Putamen (tissue), 1 donor: ENCODE measurements at places on chromosomes 1 and 21.

DNA sequence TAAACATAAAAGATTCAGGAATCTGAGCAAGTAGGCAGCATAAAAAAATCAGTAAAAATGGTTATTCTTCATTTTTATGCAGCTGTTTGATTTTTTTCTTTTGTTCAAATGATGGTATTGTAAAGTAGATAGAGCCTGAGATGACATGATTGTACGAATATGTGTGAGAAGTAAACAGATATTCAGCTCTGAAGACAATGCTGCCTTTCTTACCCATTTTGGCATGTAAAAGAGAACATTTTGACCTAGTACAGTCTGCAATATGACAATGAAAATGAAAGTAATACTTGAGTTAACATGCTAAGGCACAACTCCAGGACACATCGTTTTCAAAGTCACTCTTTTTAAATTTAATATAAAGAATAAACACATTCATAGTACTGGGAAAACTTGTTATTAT is 95.7 kb upstream of the NCAM2 start:
- peak; percentile 86 for DNase-seq

DNA sequence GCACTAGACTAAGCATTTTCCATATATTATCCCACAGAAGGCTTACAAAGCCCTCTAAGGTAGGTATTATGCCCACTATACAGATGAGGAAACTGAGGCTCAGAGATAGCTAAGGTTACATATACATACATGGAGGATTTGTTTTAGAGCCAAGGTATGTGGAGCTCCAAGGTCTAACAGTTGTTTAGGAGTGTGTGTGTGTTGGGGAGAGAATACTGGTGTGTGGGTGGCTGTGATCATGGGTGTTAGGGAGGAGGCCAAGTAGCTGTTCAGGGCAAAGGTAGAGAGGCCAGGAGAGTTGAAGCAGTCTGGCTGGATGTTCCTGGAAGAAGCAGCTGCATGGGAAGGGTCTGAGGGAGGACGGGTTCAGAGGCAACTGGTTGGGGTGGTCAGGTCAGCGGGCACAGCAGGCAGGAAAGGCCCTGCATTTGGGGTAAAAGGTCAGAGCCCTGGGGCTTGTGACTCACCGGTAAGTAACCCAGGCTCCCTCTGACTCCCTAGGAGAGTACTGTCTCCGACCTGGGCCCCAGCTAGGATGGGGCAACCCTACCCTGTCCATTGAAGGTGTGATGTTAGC is 5.1 kb upstream of the LDLRAP1 start:
- DNase-seq: no peak

DNA sequence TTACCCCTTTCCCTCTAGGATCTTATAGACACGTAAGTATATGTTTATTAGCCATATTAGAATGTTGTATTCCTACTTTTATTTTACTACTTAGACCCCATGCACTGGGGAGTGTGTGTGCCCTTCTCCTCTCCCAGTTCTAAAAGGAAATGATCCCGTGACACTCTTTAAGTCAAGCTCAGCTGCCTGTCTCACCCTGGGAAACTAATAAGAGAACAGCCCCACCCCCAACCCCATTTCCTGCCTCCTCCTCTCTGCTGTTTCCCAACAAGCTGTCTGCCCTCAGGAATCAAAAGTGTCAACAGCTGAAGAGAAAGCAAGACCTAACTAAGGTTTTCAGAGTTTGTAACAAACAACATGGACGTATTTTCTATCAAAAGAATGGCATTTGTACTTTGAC is 92.6 kb upstream of the VAV3 start:
- no peak for DNase-seq

- no peak for DNase-seq
These were observed 20.5 kb downstream of the HIVEP3 start for GRCh38 chr1:41898191-41898713.

- DNase-seq: no peak
These were observed 18.7 kb downstream of the TMEM50A start for GRCh38 chr1:25356848-25357247.

DNA sequence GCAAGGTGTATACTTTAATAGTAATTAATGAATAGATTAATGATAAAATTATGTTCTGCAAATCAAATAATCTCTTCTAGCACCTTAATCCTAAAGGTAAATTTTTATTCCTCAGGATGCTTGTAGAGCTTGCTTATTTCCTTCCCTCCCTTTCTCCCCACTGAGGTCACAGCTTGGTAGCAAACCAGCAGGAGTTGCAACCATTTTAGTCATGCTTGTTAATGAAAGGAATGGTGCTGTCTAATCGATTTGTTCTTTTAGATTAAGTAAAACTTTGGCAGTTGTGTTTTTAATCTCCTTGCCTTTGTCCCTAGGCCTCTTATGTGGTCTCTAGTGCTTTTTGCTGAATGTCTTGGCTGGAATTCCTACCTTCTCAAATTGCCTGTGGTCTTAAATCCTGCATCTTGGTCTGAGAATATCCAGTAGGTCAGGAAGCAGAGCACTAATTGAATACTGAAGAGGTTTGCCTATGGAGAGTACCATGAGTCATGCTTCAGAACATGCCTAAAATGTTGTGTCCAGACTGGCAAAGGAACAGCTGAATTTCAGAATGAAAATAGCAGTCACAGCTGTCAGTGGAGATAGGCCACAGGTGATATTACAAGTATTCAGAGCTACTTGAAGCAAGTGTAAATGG is 36.3 kb upstream of the RWDD3 start:
- DNase-seq: no peak

- DNase-seq: peak; percentile 17
These were observed 287.4 kb upstream of the LYPLAL1 start for GRCh38 chr1:218886101-218886871.

- peak; percentile 34 for DNase-seq
These were observed 14.0 kb downstream of the HSF2BP start for GRCh38 chr21:43645136-43645891.

DNA sequence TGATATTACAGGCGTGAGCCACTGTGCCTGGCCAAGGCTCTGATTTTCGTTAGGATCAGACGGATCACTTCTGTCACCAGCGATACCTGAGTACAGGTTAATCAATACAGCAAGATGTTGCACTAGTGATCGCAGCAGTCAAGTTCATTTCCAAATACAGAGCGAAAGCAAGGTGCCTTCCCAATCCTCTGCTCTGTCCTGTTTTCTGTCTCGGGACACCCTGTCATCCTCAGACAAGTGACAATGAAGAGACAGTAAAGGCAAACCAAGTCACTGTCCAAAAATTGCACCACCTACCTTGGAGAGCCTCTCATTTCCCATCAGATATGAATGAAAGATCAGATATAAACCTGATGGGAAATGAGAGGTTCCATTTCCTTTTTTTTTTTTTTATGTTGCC is 5.6 kb upstream of the CLDN14 start:
- no peak for DNase-seq

DNA sequence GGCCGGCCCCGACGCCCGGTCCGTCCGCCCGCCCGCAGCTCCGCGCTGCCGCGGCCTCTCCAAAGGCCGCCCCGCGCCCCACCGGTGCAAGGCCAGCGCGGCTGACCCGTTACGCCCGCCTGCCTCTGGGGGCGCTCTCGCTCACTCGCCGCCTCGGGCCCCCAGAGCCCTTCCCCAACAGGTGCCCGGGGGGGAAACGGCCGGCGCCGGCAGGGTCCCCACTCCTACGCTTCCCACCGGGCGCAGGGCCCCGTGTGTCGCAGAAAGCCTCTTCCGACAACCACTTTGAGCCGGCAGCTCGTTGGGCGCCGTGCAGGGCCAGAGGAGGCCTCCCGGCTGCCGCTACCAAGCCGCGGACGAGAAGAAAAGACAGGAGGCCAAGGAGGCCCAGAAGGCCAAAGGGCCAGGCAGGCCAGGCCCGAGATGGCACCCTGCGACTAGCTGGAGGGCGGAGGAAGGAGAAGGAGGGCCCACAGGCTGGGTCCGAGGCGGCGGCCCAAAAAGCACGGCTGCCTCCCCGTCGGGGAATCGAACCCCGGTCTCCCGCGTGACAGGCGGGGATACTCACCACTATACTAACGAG is 64.9 kb upstream of the FCGR2A start:
- DNase-seq: peak; percentile 32

DNA sequence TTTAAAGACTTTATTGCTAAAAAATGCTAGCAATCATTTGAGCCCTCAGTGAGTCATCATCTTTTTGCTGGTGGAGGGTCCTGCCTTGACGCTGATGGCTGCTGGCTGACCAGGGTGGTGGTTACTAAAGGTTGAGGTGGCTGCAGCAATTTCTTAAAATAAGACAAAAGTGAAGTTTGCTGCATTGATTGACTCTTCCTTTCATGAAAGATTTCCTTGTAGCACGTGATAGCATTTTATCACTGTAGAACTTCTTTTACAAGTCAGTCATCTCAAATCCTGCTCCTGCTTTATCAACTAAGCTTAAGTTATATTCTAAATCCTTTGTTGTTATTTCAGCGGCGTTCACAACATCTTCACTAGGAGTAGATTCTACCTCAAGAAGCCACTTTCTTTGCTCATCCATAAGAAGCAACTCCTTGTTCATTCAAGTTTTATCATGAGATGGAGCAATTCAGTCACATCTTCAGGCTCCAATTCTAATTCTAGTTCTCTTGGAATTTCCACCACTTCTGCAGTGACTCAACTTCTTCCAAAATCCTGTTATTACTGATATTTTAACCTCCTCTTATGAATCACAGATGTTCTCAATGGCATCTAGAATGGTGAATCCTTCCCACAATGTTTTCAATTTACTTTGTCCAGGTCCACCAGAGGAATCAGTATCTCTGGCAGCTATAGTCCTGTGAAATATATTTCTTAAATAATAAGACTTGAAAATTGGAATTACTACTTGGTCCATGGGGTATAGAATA is 17.6 kb upstream of the RGS1 start:
- no peak for DNase-seq

DNA sequence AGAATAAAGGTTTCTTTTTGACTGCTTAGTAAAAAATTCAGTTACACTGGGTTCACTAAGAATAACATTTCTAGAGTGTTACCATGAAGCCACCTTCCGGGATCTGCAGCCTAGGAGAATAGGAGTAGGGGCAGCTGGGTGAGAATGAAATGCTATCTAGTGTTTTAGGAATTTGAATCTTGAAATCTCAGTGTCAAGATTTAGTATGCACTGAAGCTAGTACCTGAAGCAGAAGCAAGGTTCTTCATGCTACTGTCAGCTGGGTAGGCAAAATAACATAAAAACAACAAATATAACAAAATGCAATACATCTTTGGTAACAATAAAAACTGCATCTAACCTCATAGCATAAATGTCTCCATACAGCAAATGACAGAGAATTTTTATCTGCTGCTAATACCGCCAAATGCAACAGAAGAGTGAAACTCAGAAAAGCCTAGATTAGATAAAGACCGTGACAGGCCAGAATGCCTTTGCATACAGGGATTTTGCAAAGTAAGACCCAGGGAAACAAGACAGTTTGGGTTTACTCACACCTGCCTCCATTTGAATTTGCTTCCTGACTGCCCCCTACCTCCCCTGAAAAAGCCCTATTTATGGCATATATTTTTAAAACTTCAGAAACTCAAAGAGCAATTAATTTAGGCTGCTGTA is 58.2 kb downstream of the GADD45A start:
- no peak for DNase-seq

GRCh38 chr1:183070923-183071618 is 47.9 kb downstream of the LAMC1 start:
- no peak for DNase-seq

DNA sequence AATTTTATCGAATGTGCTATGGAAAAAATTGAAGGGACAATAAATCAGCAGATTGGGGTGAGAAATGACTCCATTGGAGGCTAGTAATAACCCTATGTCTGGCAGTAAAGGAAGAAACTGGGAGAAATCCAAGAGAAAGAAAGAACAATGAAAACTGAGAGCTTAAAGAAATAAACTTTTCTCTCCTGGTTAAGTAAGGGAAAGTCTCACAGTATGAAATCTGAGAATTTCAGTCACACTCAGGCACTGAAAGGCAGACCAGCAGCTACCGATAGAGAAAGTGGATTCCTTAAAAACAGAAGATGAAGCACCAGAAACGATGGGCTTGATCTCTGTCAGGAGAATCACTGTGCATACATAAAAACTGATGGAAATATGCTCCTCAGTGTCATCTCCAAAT is 404.2 kb downstream of the PLPP3 start:
- DNase-seq: no peak

DNA sequence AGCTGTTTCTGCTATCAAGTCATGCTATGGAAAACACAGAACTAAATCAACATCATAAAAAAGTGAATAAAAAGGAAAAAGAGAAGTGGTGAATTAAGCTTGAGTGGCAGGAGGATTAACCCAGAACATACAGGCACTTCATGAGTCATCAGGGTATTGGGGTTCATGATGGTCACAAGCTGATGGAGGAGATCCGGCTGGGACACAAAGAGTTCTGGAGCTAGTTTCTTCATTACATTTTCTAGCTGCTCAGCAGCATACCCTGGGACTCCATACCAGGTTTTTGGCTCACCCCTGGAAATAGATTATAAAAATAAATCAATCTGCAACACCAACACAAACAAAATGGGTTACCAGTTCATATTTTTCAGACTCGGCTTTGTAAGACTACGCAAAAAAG is 42.5 kb upstream of the SYT2 start:
- no peak for DNase-seq

DNA sequence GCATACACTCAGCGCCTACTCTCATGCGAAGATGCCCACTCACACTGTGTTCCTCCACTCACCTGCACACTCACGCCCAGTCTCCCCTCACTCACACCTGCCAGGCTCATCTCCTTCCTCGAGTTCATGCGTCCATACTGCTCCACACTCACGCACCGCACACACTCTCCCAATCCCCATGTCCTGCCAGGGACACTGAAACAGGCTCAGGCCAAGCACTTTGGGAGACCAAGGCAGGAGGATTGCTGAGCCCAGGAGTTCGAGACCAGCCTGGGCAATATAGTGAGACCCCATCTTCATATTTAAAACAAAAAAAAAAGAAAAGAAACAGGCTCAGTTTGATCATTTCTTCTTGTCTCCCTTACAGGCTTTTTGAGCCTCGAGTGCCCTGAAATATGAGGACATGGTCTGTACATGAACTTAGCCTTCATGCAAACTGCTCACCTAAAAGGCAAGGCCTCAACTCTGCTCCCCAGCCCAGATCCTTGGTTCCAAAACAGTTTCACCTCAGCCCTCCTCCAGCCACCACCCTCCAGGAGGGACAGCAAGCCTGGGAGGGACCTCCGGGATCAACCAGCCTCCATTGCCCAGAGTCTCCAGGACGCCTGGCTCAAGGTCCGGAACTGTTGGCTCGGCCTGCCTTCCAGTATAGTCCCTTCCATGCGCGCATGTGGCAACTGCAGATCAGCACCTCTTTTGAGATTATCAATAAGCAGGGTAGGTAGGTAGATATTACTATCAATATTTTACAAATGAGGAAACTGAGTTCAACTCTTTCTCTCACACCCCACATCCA is 2.4 kb upstream of the PTAFR start:
- no peak for DNase-seq

- DNase-seq: no peak
These were observed 44.8 kb downstream of the GPR161 start for GRCh38 chr1:168091720-168092550.

- no peak for DNase-seq
These were observed 11.6 kb upstream of the S100A7A start for GRCh38 chr1:153404768-153405167.
